Karpas-422 (cell line): ENCODE measurements at places on chromosomes 16 and 17. TPM values are rescaled to one million over a fixed set of nuclear protein-coding genes. Genes with fewer than 3 reads are reported as not detected.
A peak's percentile ranks its signal among the peaks of the same experiment; 100 is the strongest.

GRCh38 chr16:64857411-64857810, 264.5 kb downstream of the CDH11 start:
- no peak for DNase-seq

- no peak for DNase-seq
Observed at GRCh38 chr16:11755022-11755760, 12.5 kb upstream of the TXNDC11 start.

DNA sequence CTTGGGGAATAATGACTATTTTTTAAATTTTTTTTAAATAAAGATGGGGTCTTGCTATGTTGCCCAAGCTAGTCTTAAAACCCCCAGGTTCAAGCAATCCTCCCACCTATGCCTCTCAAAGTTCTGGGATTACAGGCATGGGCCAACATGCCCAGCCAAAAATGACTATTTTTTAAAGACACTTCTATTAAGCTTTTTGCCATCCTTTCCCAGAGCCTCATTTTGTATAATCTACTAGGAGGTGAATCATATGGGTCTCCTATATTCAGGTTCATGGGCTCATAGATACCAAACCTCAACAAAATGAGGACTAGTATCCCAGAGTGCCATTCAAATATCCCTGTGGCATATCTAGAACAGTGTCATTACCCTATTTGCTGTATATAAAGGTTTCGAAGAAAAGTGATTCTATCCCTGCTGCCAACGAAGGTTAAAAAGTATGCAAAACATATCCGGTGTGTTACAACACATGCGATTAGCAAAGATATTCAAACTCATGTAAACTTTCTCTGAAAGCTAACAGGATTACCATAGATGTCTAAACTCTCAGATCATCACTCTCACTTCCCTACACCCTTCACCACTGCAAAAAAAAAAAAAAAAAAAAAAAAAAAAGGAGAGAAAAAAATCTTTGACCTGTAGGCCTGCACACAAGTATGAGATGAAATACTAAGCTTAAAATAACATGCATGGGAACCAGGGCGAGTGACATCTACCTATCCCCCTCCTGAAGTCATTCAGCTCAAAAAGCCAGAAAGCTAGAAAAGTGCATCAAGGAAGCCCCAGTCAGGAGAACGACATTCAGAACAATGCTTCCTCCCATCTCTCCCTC, 23.5 kb downstream of the XPO6 start:
- peak; percentile 76 for DNase-seq

DNA sequence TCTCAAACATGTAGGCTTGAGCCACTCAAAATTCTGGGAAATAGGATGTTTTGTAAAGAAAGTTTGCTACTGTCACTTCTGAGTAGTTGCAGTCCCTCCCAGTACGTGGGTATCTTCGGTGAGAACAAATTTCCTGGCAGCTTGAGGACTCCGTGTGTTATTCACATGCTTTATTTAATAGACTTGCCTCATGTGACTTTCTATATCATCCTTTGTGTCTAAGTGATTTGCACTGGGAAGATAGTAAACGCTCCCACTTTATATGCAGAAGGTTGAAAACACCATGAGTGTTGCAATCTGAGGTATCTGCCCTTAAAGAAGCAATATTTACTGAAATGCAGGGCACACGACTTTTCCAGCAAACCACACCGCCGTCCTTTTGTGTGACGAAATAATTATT, 643.7 kb downstream of the MAF start:
- DNase-seq: no peak

CCL8 gene
- not detected in 2 replicates for total RNA-seq

GRCh38 chr17:78678222-78678557, 101.0 kb upstream of the DNAH17 start:
- DNase-seq: no peak

DNA sequence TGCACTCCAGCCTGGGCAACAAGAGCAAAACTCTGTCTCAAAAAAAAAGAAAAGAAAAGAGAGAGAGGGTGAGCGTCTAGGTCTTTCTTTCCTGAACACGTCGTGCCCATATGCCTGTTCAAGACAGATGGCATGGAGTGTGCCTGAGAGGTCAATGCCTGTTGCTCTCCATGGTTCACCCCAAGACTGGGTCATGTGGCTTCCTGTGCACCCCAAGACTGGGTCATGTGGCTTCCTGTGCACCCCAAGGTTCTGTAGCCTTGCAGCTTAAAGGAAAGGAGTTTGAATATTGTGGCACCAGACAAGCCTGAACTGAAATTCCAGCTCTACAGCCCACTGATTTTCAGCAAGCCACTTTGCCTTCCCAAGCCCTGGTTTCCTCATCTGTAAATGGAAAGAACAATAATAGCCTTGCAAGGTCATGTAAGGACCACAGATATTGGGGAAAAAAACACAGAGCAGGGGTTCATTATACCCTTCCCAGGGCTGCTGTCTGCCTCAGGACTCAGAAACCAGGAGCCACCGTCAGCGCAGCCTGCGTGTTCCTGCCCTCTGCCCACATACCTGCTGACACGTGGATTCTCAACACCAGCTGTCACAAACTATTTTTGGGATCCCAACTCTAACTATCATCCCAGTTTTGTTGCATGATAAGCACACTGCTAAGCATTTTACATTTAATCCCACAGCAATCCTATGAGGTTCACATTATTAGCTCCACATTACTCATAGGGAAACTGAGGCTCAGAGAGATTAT, 18.0 kb upstream of the NAGS start:
- DNase-seq: no peak
